ENCODE measurements at places on chromosomes 2 and 18.

DNA sequence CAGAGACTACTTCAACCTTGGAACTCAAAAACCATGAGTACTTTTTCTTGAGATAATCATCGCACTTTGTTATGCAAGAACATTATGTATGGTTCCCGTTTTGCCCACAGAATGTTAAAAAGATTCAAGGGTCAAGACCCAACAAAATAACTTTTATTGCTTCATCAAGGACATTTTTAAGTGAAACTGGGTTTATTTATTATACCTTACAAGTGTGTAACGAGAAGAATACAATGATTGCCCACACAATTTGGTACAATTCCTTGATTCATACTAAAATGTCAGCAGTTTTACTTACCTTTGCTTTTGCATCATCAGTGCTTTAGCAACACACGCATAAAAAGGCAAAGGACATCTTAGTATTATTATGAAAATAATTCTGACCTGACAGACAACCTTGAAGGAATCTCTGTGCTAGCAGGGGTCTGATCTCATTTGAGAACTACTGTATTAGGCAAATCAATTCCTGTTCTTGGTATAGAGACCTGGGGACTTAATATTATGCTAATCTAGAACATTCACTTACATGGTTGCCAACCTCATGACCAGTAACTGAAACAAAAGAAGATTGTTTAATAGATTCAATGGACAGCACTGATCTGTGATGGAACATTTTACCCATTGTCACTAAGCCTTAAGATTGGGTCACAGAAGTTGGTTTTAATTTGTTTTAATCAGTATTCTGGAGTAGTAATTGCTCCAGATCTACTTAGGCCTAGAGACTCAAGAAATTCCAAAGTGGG is 16.2 kb downstream of the CCDC88A start:
- no peak for DNase-seq

DNA sequence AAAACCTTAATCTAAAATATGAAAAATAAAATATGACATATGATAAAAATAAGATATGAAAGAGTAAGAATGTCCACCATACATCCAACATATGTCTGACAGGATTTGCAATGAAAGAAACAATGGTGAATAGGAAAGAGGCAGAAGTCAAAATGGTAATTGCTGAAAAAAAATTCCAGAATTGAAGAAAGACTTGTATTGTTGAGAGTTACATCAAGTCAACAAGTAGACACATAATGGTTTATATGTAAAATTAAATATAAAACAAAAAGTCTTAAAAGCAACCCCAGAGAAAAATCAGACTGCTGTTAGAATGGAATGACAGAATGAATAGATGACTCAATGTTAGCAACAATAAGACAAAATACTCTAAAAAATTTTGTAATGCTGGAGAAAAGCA is 255.1 kb downstream of the DOK6 start:
- no peak for DNase-seq

DNA sequence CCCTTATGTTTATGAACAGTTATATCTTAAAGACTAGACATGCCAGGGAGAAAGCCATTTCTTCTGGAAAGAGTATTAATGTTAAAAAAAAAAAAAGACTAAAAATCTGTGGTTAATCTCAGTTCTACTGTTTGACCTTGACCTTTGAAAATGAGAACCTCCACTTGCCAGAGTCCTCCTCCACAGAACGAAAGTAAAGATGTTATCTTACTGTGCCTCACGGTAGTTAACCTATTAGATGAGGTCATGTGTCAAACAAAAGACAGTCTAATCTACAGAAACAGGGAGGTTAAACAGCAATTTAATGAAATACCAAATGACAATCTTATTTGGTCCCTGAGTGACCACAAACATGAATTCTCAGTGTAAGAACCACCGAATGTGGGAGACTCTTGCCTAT is 51.2 kb downstream of the SLC14A2 start:
- DNase-seq, result no peak

DNA sequence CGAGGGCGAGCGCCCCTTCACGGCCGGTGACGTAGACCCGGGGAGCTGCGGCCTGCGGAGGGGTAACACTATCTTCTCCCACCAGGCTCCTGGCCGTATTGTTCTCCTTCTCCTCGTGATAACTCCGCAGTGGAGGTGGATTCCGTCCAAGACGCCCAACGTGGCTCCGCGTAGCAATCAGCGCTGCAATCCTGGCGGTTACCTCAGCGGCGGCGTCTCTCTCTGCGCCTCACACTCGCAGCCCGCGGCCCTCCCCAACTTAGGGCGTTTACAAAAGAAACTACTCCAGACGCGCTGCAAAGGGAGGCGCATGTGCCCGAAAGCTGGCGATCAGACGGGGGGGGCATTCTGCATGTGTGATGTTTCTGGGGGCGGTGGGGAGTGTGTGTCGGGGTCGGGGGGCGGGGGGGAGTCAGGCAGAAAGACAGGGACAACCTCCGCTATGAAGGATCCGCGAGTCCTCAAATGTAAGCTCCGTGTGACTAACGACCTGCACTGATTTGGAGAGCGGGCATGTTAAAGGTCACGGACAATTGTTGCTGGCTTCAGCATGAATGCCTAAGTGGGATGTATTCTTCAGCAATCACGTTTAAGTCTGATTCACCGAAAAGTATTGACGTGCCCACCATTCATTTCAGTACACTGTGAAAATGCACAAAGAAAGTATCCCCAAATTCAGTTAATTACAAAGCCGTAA is 1.3 kb upstream of the ZNF516 start:
- no peak for DNase-seq

- DNase-seq, result no peak
Observed at GRCh38 chr2:74513605-74514367, 464 bp upstream of the TLX2 start.

- no peak for DNase-seq
Observed at GRCh38 chr18:70250781-70251180, 38.1 kb upstream of the SOCS6 start.

DNA sequence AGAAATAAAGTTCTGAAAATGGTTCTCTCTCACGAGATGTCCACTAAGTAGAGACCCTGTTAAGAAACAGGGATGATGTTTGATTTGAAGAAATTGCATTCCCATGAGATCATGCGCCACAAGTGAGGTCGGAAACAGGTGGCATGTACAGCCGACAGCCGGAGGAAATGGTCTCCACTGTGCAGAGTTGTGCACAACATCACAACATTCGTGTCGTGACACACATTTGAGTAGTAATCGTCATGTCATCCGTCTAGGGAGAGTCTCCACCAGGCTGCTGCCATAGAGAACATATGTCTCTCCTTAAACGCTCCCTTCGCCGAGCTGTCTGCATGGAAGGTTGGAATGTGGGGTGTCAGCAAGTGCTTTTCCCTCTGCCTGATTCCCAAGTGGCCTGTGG is 84.7 kb downstream of the ASAP2 start:
- no peak for DNase-seq

DNA sequence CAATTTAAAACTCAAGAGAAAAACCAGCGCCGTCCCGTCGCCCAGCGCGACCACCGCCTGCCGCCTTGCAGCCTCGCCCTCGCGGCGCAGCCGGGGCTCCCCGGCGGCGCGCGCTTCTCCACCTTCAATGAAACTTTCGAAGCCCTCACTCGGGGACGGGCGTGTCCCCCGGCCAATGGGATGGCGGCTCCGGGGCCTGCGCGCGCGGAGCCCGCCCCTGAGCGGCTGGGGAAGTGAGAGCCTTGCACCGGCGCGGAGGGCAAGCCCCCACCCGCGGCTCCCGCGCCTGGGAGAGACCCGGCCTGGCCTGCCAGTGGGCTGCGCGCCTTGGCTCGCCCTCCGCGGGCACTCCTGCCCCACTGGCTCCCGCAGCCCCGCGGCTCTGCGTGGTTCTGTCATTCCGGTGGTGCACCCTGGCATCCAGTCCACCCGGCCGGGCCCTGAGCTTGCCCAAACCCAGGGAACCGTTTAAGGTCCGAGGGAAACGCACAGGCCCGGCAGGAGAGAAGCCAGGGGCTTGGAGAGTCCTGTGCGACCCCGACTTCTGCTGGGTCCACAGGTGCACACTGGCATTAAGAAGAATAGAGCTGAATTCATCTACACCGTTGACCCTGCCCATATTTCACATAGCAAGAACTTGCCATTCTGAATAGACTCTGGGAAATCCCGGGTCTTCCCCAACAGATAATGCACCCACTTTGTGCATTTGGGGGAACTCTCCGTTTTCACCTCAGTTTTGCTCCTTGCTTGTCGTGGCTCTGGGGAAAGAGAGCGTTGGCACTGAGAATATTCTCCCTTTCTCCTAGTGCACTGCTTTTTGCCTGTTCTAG is at the start of gene PIEZO2:
Gene PIEZO2 (minus strand): TSS at position 129 of the 830 bp plus-strand sequence. CDS start 981 bp downstream, outside the sequence.
- no peak for DNase-seq

DNA sequence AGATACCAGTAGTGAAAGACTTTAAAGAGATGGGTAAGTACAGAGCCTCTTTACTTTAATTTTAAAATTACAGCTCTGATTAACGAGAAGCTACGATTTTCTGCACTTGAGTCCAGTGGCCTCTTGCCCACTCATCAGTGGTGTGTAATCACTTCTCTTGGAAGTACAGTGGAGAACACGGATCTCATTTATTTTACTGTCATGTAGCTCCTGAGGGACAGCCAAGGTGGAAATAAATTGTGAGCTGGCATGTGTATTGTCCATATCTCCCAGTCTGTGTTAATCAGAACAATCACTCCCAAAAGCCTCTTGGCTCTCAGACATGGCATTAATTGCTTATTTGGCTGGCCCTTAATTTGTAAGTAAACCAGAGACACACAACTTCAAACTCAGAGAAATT is 69.4 kb downstream of the LOXHD1 start:
- no peak for DNase-seq

GRCh38 chr2:201860636-201861066 is 54.3 kb downstream of the CDK15 start:
- DNase-seq, result peak; percentile 2

- no peak for DNase-seq
Observed at GRCh38 chr2:18167871-18168270, 289.4 kb downstream of the KCNS3 start.

- DNase-seq, result no peak
Observed at GRCh38 chr2:23571527-23572282, 186.7 kb downstream of the KLHL29 start.

DNA sequence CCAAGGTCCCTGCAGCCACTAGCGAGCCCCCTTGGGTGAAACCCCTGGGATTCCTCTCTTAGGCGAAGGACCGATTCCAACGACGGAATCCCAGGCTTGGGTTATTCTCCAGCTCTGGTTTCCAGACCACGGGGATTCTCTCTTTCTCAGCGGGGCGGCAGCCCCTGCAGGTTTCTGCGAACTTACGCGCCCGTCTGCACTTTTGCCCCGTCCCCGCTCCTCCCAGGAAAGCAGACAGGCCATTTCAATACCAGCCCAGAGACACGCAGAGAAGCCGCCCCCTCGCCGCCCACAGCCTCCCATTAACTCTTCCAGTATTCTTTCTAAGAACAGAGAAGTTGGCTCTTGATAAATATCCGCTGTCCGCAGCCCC is 1.2 kb downstream of the CBLN2 start:
- no peak for DNase-seq

DNA sequence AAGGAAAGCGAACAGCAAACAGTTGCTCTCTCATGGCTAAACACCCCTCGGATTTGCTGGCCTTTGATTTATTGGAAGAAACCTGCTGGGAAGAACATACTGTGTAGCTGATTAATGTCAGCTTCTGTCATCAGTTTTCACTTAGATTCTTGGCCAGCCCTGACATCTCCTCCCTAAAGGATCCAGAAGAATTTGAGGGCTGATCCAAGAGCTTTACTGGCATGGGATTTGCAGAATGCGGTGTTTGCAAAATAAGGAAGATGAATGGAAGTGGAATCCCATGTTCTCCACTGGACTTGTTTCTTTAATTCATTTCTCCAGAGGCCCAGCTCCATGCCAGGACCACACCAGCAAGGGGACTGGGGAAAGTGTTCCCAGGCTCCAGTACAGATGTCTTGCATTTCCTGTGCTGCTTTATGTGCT is 80.5 kb downstream of the RDH14 start:
- DNase-seq, result no peak

- no peak for DNase-seq
Observed at GRCh38 chr18:2183432-2183831, 387.9 kb downstream of the METTL4 start.

DNA sequence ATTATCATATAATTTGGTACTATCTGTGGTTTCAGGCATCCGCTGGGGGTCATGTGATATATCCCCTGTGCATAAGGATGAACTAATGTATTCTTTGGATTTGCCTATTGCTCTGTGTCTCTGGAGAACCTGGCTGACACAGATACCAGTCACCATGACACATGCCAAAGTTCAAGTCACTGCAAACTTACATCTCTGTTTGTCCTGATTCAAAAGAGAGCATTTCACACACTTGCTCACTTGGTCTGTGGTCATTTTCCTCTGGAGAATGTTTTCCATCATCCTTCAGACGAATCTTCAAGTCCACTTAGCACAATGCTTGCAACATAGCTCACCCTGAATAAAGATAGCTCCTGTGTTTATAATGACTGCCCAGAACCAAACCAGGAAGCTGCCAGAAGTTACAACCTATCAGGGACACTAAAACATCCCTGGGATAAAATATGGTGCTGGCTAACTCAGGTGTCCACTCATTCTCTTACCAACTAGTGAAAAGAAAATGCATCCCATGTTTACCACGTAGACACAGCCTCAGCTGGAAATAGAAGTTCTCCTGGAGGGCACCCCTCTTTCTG is 18.1 kb downstream of the SULT1C3 start:
- no peak for DNase-seq

DNA sequence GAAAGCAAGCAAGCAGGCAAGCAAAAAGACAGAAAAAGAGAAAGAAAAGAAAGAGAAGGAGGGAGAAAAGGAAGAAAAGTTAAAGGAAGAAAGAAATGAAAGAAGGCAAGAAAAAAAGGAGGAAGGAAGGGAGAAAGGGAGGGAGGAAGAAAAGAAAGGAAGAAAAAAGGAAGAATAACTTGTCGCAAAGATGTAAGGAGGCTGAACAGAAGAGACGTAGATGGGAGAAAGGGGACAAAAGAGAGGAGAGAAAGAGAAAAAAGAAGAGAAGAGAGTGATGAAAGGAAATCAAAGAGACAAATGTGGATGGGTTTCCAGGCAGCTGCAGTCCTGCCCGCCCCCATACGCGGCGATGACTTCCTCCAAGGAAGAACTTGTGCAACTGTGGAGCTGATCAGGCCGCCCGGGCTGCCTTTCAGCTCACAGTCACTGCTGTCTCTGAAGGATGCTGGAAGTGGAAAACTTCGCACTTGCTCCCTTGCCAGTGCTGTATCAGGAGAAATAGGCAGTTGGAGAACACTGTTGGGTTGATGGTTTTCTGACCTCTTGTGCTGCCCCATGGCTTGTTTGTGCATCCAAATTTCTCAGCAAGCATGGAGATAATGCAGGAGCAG is 52.9 kb downstream of the TRIB2 start:
- no peak for DNase-seq

GRCh38 chr2:216619411-216620393 is 13.5 kb upstream of the IGFBP2 start:
- no peak for DNase-seq
